HT-29 (cell line): ENCODE measurements at places on chromosomes 1 and 21. TPM values are rescaled to one million over a fixed set of nuclear protein-coding genes. Genes with fewer than 3 reads are reported as not detected.

The ATG4C gene
- 1.6 and 3.7 TPM in 2 replicates for total RNA-seq

The CFHR5 gene
- total RNA-seq: not detected in 2 replicates

The EFCAB7 gene
- total RNA-seq: 1.2 and 1.4 TPM in 2 replicates

The OPTC gene
- not detected in 2 replicates for total RNA-seq

The SELE gene
- total RNA-seq: not detected in 2 replicates

The LAMC2 gene
- total RNA-seq: 4.3 and 5.0 TPM in 2 replicates

The EXTL1 gene
- not detected in 2 replicates for total RNA-seq

The GPR25 gene
- total RNA-seq: not detected in 2 replicates

The RYR2 gene
- not detected in 2 replicates for total RNA-seq
